T-helper 17 cell (primary cell): ENCODE measurements at places on chromosomes 11 and 22.

- DNase-seq = no peak
These were observed 81.4 kb downstream of the WNT7B start for GRCh38 chr22:45895436-45896152.

DNA sequence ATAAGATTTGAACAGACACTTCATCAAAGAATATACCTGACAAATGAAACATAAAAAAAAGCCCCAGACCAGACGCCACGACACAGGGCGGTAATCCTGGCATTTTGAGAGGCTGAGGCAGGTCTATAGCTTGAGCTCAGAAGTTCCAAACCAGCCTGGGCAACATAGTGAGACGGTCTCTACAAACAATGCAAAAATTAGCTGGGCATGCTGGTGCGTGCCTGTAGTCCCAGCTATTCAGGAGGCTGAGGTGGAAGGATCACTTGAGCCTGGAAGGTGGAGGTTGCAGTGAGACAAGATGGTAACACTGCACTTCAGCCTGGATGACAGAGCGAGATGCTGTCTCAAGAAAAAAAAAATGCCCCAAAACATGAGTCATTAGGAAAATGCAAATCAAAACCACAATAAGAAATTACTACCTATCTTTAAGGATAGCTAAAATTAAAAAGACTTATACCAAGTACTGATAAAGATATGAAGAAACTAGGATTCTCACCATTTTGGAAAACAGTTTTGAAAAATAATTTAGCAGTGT lies 91.7 kb upstream of the GRAMD1B start:
- no peak for DNase-seq

- no peak for DNase-seq
These were observed 10.9 kb downstream of the AIP start for GRCh38 chr11:67493548-67494370.

- peak; percentile 73 for DNase-seq
These were observed 12.3 kb downstream of the STARD10 start for GRCh38 chr11:72781313-72782080.

DNA sequence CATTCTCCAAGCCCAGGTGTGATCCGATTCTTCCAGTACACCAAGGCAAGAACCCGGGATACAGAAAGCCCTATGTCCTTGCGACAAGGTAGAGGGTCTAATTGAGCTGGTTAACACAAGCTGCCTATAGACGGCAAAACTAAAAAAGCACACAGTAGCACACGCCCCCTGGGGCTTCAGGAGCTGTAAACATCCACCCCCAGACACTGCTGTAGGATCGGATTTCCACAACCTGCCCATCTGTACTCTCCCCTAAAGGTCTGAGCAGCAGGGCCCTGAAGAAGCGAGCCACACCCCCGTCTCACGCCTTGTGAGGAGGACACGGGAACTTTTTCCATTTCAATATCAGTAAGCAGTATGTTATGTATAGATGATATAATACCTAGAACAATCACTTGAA lies 624.7 kb downstream of the BUD13 start:
- no peak for DNase-seq

- DNase-seq = no peak
These were observed 43.1 kb upstream of the RASSF10 start for GRCh38 chr11:12966002-12966401.

DNA sequence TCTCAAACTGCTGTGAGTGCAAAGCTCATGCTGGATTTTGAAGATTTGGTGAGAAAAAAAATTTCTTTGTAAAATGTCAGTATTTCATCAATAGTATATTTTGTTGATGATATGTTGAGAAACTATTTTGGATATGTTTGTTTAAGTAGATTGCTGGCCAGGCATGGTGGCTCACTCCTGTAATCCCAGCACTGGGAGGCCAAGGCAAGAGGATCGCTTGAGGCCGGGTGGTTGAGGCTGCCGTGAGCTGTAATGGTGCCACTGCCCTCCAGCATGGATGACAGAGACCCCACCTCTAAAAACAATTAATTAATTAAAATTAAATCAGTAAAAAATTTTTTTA lies 6.9 kb upstream of the IFITM3 start:
- no peak for DNase-seq

GRCh38 chr22:46681010-46681409 lies 57.0 kb downstream of the CERK start:
- no peak for DNase-seq

GRCh38 chr11:111836721-111837120 lies 34.7 kb downstream of the ALG9 start:
- no peak for DNase-seq

DNA sequence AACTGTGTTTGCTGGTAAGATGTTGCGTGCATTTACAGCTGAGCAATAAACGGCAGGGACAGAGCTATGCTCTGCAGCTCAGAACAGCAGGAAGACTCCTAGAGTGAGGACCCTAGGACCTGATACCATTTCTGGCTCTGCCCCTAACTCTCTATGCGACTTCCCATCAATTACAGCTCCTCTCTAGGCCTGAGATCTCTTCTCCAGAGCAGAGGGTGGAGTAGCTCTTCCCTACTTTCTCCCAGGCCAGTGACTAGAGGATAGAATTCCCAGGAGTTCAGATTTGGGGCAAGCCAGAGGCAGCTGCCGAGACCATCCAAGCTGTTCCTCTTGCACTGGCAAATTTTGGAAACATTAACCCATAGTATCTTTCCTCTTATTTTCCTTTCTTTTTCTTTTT lies 12.8 kb upstream of the SCGB1A1 start:
- no peak for DNase-seq

DNA sequence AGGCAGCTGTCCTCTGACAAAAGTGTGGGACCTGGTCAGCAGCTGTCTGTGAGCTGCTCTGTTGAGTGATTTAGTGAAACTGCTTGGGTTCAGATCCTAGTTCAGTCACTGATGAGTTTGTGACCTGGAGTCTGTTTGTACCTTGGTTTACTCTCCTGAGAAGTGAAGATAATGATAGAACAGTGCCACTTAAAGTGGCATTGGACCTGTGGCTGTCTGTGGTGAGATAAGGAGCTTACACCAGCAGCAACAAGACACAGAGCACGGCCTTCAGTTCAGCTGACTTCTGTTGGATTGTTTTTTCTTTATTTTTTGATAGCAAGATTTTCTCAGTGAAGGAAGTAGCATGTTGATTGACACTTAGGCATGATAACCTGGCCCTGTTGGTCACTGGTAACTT lies 46.2 kb upstream of the CTTN start:
- DNase-seq = no peak

- no peak for DNase-seq
These were observed 89.0 kb downstream of the SLC1A2 start for GRCh38 chr11:35330156-35330889.

GRCh38 chr11:16738947-16739815 lies 734 bp downstream of the C11orf58 start:
- DNase-seq = no peak

DNA sequence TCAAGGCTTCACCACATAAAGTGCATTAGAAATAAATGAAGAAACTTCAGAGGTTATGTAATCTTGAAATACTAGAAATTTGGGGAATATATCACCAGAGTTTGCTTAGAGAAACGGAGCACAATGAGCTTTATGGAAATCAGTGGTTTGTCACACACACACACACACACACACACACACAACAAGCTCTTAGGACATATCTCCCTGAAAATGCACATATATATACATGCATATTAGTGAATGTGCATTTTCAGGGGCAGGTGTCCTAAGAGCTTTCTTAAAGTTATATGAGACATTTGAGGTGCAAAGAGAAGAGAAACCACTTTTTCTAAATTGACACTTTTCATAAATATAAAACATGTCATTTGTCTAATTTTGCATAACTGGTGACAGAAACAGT lies 93.7 kb upstream of the CARD18 start:
- DNase-seq = no peak

- DNase-seq = no peak
These were observed 46.8 kb downstream of the APIP start for GRCh38 chr11:34869425-34869824.

- peak; percentile 57 for DNase-seq
These were observed 13.2 kb downstream of the OTUB1 start for GRCh38 chr11:63999349-64000025.

DNA sequence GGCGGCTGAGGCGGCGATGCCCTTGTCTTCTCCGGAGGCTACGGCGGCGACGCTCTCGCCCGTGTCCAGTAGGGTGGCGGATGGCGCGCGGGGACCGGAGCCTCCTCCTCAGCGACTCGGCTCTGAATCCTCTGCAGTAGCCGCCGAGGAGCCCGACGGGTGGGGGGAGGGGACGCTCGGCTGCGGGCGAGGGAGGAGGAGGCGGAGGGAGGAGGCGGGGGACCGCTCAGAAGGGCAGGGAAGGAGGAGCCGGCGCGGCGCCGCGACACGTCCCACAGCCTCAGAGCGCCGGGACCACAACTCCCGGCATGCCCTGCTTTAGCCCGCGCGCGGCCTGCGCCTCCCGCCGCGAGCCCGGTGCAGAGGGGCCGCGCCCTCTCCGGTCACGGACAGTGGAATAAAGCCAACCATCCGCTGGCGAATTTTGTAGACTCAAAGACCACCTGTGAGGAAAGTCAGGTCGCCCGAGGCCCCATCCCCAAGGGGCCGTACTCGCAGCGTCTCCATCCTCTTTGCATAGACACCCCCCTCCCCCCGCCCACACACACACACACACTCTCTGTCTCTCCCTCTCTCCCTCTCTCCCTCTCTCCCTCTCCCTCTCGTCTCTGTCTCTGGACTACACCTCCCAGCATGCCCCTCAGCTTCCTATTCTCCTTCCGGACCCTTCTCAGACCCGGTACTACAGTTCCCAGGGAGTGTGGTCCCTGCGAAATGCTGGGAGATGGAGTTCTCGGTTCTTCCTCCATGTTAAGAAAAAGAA lies at the start of gene FAM168A:
Gene FAM168A, minus strand, starts transcription at position 157 of the 763 bp plus-strand sequence. CDS start 129,638 bp downstream, outside the sequence.
- DNase-seq = peak; percentile 81

GRCh38 chr22:44329179-44329796 lies 16.5 kb upstream of the SHISAL1 start:
- no peak for DNase-seq

DNA sequence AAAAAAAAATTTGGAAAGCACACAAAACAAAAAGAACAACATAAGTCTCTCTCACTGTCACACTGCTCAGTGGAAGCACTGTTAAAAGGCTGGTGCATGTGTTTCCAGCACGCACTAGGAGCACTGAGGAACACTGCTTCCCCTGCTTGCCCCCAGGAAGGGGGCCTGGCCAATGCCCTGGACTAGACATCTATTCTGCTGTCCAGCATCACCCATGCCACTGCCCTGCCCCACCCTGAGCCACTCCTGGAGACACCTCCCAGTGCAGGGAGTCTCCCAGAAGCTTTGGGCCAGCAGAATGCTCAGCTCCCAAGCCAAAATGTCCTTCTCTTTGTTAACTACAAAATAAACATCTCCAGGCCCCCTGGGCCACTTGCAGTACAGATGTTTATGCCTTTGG lies 49.7 kb upstream of the EMID1 start:
- DNase-seq = no peak

GRCh38 chr11:102950622-102951081 lies 4.9 kb downstream of the MMP13 start:
- no peak for DNase-seq

- no peak for DNase-seq
These were observed 5.9 kb downstream of the CHKA start for GRCh38 chr11:68115285-68115684.

- DNase-seq = no peak
These were observed 1.2 kb upstream of the TRIM3 start for GRCh38 chr11:6474806-6475500.

DNA sequence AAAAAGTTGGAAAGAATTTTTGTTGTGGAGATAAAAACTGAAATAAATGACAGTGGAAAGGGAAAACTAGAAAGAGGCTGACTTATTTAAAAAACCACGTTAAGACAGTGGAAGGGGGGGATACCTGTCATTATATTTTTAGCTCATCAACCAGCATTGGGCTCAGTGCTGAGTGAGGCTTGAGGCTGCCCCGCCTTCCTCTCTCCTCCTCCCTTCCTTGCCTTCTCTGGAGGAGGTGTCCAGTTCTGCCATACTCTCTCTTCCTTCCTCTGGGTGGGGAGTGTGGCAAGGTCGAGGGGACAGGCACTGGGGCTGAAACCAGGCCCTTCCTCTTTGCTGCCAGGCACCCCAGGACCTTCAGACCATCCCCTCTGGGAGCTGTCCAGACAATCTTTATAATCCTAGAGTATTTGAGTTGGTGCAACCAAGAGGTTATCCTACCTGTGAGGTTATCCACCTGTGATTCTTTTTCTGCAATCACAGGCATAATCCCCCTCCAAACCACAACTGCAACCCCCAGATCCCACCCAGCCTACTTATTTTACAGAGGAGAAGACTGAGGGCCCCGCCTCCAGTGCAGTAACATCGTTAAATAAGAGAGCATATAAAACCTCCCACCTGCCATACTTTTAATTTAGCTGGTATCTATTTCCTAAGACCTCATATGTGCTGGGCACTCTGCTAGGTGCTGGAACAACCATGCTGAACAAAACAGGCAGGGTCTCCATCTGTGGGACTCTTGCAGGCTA lies 578.5 kb downstream of the BUD13 start:
- DNase-seq = no peak

DNA sequence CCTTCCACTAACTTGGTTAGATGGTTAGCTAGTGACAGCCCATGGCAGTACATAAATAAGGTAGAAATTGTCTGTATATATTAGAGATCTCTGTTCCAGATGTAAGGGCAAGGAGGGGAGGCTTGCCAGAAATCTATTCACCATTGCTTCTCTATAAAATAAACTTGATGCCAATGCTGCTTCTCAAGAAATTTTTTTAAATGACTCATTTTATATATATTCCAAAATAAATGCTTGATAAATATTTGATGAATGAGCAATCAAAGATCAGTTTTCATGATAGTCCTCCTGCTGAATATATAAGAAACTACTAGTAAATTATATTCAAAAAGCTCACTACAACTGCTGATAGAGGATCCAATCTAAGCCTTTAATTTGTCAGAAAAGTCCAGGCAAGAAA lies 710.6 kb upstream of the CCDC179 start:
- no peak for DNase-seq

DNA sequence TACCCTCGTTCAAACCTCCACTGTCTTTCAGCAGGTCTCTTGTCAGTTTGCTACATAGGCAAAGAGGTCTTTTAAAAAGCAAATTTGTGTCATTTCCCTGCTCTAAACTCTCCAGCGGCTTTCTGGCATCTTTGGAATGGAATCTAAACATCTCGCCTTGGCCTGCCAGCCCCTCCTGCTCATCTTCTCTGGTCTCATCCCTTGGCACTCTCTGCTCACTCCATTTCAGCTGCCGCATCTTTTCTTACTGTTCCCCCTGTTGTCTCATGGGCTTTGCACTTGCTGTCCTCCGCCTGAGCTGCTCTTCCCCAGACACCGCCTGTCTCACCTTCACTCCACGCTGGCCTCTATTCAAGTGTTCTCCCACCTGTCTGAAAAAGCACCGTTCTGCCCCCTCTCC lies 46.6 kb downstream of the BMAL1 start:
- DNase-seq = no peak

- DNase-seq = no peak
These were observed 10.8 kb upstream of the TPP1 start for GRCh38 chr11:6629892-6630631.

- no peak for DNase-seq
These were observed 5.8 kb upstream of the OR5B2 start for GRCh38 chr11:58433638-58434203.

DNA sequence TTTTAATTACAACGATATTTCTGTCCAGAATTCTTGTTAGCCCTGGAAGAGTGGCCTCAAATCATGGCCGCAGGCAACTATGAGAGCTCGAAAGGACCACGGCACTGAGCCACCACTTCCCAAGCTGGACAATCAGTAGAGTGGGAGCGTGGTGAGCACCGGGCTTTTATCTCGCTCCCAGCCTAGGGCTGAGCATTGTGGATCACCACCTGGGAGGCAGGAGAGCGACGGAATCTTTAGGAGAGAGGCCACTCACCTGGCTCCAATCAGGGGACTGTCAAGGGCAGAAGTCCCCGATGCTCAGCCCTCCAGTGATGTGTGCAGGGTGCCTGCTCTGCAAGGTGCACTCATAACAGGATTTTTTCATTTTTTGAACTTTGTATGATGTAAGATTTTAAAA lies 377.1 kb upstream of the B3GAT1 start:
- no peak for DNase-seq
